C1 segment of cervical spinal cord (tissue), 14 donors: ENCODE measurements at places on chromosomes 4 and X.

GRCh38 chr4:89300499-89300898 is 7.1 kb downstream of the GPRIN3 start:
- DNase-seq: no peak

DNA sequence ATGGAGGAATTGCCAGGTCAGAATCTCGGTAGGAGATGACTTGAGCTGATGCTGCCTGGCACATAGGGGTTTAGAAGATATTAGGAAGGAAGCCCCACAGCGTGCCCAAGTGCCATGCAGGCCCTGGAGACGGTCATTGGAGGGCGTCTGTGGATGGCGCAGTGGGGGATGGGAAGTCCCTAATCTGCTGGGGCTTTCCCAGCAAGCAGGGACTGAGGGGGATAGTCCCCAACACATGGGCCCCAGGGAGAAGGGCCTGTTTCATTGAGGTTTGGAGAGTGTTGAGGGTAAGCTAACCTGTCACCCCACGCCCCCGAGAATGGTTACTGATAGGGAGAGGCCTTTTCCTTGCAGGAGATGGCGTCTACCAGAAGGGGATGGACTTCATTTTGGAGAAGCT is 7.8 kb downstream of the TAFAZZIN start:
- DNase-seq: no peak

DNA sequence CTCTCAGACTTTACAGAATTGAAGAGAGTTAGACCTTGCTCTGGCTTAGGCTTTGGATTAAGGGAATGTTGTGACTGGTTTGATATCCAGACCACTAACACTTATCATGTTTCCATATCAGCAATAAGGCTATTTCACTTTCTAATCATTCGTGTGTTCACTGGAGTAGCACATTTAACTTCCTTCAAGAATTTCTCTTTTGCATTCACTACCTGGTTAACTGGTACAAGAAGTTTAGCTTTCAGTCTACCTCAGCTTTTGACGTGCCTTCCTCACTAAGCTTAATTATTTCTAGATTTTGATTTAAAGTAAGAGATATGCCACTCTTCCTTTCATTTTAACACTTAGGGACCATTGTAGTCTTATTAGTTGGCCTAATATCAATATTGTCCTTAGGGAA is 62.6 kb downstream of the CASP6 start:
- no peak for DNase-seq

DNA sequence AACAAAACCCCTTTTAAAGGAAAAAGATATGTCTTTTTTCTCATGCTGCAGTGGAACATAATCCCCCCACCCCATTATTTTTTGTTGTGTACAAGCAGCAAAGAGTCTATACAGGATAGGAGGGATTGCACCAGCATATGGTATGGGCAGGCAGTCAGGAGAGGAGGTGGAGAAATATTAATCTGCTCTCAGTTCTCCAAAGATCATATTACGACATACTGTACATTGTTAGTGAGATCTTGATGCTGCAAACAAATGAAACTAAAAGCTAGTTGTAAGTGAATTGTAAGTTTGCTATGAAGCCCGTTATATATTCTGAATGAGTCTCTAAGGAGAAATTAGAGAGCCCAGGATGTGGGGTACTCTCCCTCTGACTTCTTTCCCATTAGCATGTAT is 75.3 kb downstream of the RAPGEF2 start:
- DNase-seq: no peak

GRCh38 chrX:108298165-108298602 is 140.0 kb downstream of the COL4A6 start:
- DNase-seq: no peak

DNA sequence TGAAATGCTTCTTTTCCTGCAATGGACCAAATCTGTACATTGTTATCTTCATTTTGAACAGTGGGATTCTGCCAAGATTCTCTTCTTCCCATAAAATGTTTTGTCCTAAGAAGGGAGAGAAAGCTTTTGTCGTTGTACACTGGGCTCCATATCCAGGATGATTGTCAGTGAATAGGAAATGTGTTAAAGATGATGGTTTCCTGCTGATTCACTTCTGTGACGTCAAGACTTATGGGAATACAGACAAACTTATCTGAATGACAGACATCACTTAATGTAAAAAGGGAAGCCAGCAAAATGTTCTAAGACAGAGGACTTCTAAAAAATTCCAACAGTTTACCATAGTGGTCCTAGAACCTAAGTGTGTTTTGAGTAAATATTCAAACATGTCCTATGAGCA is 53.7 kb upstream of the HPF1 start:
- DNase-seq: no peak

DNA sequence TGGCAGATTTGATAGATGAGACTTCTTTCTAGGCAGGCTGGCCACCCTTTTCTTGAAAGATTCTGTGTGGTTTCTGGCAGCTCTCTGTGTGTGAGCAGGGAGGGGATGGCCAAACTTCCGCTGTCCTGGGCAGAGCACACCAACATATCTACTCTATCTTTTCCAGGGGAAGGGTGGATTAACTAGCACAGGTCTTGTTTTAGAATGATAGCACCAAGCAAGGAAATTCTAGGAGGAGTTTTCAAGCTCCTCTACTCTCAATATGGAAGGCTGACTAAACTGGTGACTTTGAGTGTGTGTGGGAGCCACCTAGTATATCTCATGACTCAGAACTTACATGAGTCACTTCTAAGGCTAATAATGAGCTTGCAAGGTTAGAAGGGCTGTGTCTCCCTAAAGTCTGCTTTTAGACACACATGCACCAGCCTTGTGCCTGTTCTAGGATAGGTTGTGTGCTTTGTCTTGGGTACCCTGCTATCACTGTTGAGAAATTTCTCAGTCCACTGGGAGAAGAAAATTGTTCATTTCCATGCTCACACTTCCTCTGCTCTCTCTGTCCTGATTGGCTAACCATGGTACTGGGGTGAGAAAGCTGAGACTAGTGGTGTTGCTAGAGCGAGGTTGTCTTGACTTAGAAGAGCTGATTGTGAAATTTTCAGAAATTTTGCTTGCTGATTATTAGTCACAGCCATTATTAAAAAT is 72.9 kb downstream of the YIPF6 start:
- DNase-seq: no peak

- DNase-seq: no peak
These were observed 820.3 kb upstream of the PCDH10 start for GRCh38 chr4:132328761-132329160.

DNA sequence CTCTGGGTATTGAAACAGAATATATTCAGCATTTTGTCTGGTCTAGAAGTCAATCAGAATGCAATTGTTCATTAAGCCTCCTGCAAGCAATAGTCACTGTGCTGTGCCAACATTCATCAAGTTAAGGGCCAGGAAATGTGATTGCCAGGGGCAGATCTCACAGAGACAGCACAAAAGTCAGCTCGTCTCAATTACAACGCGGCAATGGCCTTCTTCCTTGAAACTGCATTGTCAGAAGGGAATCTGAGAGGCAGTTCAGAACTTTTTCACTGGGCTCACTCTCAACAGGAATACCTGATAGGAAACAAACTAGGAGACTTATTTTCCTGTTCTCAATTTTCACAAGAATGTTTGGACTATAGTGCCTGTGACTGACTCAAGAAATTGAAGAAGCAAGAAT is 131.1 kb upstream of the NR3C2 start:
- DNase-seq: no peak

GRCh38 chrX:1443496-1444075 is 9.1 kb downstream of the ASMTL start:
- no peak for DNase-seq

GRCh38 chr4:73970011-73970410 is 11.8 kb downstream of the PF4 start:
- DNase-seq: no peak

- no peak for DNase-seq
These were observed 639.6 kb downstream of the SMARCA1 start for GRCh38 chrX:128883650-128884049.

DNA sequence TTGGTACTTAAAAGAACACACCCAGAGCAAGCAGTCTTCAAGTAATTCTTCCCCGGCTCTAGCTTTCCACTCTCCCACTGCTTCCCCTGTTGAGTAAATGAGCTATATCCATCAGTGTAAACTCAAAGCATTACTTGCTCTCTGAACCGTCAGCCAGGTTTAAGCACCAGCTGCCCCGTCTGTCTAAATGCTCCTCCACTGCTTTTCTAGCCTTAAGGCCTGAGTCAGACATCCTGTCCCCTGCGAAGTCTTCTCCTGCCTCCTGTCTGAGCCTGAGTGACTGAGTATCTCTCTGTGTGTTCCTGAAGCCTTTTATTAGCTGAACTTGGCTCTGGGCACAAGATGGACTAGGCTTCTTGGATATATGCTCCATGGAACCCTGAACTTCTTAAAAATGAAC is 205.1 kb downstream of the STK32B start:
- no peak for DNase-seq

GRCh38 chr4:27010334-27010940 is 149.8 kb downstream of the STIM2 start:
- DNase-seq: peak; percentile 25

GRCh38 chrX:146754268-146754667 is 55.3 kb upstream of the CXorf51B start:
- no peak for DNase-seq

- no peak for DNase-seq
These were observed 204.0 kb downstream of the SCFD2 start for GRCh38 chr4:53161787-53162433.

GRCh38 chr4:90979556-90979955 is 852.4 kb downstream of the CCSER1 start:
- DNase-seq: no peak

GRCh38 chr4:41870035-41870434 is 65.2 kb upstream of the TMEM33 start:
- no peak for DNase-seq

DNA sequence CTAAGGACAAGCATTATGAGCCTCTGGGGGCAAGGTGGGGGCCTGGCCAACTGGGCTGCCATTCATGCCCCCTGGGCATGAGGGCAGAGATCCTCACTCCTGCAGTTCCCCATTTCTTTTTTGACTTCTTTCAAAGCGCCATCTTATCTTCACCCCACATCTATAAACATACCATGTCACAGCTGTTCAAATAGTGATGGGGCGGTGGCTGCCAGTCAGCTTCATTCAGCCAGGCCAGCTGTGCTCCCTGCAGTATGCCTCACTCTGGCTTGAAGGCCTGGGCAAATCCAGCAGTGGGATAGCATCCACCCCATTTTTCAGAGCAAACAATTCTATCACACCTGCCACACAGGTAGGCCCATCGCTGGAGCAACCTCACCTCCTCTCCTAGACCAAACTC is 85.5 kb downstream of the NHSL2 start:
- no peak for DNase-seq

- DNase-seq: no peak
These were observed 155.8 kb upstream of the RAI2 start for GRCh38 chrX:18016941-18017340.

- DNase-seq: no peak
These were observed 31.4 kb upstream of the GPR78 start for GRCh38 chr4:8548731-8549351.

GRCh38 chrX:155959018-155959587 is 38.4 kb upstream of the IL9R start:
- DNase-seq: no peak

- no peak for DNase-seq
These were observed 49.5 kb upstream of the ATP6AP2 start for GRCh38 chrX:40531056-40531826.

DNA sequence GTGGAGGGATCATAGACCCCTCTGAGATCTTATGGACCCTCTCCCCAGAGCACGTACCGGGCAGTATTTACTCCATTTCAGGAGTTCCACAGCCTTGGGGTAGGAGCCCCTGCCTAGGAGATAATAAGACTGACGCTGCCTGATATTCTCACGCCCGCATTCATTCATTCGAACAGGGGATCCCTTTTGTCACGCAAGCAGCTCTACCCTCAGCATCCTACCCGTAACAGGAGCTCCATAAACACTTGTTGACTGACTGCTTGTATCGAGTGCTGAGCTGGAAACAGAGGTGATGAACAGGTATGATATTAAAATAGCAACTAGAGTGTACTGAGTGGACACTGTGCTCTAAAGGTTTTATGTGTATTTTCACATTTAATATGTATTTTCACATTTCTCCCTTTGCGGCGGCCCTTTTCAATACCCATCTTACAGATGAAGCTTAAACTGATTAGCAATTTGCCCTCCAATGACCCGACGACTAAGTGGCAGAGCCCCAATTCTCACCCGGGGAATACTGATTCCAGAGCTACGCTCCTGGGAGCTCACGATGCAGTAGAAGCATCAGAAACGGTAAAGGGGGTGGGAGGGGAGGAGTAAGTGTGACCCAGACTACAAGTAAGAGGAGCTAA is 888 bp downstream of the RAB28 start:
- DNase-seq: peak; percentile 13

GRCh38 chrX:19839770-19840254 is 47.6 kb downstream of the SH3KBP1 start:
- no peak for DNase-seq

- DNase-seq: no peak
These were observed 15.4 kb downstream of the CXCL2 start for GRCh38 chr4:74083546-74083945.

DNA sequence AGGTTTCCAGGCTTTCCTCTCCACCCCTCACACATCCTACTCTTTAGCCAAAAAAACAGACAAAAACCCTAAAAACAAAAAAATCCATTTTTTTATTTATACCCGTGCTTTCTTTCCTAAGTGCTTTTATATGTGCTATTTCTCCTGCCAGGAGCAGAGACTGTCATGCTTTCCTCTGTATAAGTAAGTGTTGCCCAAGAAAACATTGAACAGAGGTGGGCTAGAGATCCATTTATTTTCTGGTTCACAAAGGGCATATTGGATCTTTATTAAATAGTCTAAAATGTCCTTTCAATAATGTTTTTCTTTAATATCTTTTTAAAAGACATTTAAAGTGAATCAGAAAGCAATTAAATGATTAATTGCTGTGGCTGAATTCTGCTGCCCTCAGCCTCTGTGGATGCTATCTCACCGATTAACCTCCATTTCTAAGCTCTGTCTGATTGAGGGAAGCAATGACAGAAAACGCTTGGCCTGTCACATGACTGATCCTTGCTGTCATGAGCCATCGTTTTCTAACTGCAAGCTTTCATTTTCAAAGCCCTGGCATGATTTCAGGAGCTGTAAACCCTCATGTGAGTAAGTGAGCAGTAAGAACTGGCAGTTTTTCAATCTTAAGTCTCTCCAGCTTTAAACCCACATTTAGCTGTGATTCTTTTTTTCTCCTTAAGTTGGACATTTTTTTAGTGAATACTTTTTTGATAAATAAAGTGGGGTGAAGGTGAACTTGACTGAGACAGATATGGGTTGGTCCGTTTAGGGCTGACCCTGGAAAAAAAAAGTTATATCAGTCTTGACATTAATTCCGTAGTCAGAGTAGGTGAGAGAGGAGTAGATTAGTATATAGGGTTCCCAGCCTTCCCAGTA is 180.7 kb upstream of the PGRMC2 start:
- DNase-seq: peak; percentile 21

DNA sequence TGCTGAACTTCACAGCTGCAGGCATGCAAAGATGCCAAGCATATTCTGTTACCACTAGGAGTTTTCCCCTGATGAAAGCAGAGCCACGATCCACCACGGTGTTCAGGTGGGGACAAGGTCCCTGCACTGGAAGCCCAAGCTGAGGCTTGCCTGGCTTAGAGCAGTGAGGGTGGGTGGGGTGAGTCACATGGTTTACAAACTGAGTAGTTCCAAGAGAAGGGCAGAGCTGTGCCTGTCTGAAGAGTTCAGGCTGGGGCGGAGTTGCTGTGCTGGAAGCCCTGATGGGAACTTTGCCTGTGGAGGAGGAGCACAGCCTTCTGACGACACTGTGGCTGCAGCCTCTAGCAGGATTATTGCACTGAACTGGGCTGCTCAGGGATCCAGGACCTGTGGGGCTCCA is 45.5 kb downstream of the FAM9B start:
- DNase-seq: no peak
